H1 (cell line): ENCODE measurements at places on chromosomes 5 and 9.

GRCh38 chr9:28318515-28318914 lies 745.2 kb upstream of the C9orf72 start:
- no peak for DNase-seq

DNA sequence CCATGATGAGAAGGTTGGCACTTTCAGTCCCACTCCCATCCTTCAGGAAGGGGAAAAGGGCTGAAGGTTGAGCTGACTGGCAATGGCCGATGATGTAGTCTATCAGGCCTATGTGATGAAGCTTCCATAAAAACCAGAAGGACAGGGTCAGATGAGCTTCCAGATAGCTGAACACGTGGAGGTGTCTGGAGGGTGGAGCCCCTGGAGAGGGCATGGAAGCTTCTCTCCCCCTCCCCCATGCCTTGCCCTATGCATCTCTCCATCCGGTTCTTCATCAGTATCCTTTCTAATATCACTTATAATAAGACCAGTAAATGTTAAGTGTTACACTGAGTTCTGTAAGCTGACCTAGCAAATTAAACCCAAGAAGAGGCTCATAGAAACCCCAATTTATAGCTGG lies 32.6 kb upstream of the SMU1 start:
- no peak for DNase-seq

- no peak for DNase-seq
Measured at GRCh38 chr9:21923694-21924093, 70.5 kb downstream of the CDKN2A start.

- DNase-seq = no peak
Measured at GRCh38 chr9:106111039-106111730, 416.8 kb downstream of the TMEM38B start.

DNA sequence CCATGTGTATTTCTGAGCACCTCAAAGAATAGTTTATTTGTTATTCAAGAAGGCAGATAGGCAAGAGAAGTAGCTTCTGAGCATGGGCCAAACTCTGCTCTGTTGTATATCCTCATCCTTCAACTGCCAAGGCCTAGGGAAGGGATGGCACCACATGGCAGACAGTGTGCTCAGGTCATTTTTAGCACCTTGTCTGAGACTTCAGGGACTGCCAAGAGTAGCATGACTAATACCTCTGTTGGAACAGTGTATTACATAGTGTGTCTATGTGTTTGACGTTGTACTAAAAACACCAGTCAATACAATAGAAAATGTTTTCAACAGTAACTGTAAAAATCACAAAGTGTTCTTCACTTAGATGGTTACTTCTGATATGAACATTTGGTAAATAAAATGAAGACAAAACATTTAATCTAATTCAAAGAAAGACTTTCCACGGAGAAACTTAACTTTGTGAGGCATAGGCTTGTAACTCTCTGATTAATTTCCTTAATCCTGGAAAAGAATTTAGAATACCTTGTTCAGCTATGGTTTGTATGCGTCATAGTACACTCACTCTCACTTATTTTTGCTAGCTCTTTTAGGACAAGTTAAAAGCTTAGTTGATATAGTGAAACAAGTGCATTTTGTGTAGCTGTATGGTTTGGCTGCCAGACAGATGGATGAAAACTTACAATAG lies 318.4 kb upstream of the RIOK2 start:
- DNase-seq = no peak

- no peak for DNase-seq
Measured at GRCh38 chr9:127033789-127034188, 88.6 kb downstream of the ANGPTL2 start.

DNA sequence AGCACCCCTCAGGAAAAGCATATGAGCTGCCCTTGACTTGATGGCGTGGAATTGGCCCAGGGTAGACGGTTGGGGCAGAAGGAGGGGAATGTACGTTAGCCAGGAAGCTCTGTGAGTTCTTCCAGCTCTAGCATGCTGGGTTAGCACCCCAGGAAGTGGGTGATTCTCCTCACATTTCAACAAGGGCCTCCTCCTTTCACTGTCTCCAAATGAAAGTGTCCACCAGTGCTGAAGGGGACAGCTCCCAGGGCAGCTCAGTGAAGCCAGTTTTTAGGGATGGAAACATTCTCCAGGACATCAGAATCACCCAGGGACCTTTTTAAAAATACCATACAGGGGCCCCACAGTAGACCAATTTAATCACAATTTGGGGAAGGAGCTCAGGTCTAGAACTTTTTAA lies 17.2 kb upstream of the AFAP1L1 start:
- DNase-seq = peak; percentile 52

DNA sequence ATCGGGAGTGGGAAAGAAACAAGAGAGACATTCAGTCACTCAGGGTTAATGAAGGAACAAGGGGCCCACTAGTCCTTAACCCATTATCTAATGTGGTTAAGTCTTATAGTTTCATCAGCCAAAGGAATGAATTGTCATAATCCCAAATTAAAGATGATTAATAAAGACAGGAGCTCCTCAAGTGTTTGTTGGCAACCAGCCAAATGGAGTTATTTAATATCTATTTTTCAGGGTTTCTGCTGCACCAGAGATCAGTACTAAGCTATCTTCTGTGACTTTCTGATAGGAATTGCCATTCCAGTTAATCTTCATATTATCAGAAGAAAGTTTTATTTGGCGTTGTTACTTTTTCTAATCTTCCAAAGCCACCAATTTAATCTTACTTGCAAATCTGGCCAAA lies 34.0 kb upstream of the FCHO2 start:
- no peak for DNase-seq

DNA sequence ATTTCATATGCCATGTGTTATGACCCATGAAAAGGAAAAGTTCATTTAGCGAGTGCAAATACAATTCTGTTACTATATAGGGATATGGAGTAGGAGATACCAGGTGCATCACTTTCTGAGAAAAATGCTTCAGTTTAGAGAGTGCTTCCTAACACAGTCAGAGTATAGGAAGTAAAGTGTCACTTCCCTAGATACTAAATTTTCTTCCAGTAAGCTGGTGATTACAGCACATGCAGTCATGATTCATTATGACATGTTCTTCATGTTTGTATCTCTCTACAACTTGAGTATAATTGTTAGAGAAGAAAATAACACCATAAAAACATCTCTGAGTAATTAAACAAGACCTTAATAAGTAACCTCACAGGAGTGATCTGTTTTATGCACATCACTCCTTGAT lies 837.0 kb downstream of the DNAH5 start:
- no peak for DNase-seq

DNA sequence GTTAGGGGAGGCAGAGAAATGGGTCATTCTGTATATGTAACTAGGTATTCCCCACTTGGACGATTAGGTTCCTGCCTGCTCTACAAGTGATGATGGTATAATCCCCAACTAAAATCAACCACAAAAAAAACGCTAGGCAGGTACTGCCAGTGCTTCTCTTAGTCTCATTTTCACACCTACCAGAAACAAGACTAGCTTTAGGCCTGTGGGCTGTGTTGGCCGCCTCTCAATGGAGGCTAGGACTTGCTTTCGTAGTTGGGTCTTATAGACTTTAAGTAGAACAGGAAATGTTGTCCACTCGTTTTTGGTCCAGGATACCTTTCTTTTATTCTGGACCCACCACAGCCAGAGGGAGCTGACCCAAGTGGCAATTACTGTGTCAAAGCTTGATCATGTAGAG lies 111.8 kb downstream of the UNC13B start:
- no peak for DNase-seq

- no peak for DNase-seq
Measured at GRCh38 chr9:29209748-29210291, 1636.5 kb upstream of the C9orf72 start.

- no peak for DNase-seq
Measured at GRCh38 chr5:112065781-112066180, 308.8 kb upstream of the NREP start.
